ENCODE measurements at places on chromosomes 3 and 15.

GRCh38 chr15:75920079-75920478 lies 16.4 kb downstream of the FBXO22 start:
- DNase-seq, result no peak

DNA sequence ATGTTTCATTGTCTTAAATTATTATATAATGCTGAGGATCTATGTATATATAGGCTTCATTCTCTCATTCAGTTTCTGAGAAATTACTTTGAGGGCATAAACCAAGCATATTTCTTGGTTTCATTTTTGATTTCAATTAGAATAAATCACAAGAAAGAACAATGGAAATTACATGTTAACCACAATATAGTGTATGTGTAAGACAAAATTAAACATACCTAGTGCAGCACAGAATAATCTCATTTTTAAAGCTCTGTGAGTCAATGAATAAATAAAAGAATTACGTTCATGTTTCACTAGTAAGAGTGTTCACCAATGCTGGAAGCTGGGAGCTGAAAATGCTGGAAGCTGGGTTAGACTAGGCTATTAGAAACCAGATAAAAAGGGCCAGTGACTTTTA lies 72.8 kb downstream of the UBE3A start:
- no peak for DNase-seq

DNA sequence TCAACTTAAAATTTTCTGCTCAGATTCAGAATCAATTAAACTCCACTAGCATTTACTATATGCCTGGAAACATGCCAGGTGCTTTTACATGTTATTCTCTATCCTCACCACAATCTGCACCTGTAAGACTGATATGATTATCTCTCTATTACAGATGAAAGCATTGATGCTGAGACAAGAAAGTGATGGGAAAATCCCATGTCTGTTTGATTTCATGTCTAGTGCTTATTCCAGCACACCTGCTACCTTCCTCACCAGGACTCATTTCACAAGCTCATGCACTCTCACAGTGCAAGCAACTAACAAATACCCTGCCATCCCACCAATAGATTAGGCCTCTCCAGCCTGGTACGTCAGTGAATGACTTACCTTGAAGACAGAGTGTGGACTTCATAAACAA lies 25.0 kb upstream of the BCL6 start:
- no peak for DNase-seq

DNA sequence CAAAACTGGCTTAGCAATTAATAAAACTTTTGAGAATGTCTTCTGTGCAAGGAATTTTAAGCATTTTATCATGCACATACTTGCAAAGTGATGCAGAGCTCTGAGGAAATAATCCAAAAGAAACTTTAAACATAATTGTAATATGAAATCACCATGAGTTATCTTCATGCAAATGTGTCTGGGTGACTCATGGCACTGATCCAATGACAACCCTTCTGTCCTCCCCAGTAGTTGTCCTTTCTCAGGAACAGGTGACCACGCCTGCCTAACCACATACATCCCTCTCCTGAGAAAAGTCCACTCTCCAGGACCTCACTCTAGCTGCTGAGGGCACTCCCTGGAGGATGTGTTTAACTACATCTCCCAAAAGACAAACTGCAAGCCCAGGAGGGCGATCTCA lies 530.6 kb upstream of the IL12A start:
- DNase-seq, result no peak

- DNase-seq, result no peak
These were observed 40.4 kb downstream of the LYSMD4 start for GRCh38 chr15:99692825-99693224.

GRCh38 chr3:30621576-30621975 lies 15.2 kb downstream of the TGFBR2 start:
- no peak for DNase-seq

DNA sequence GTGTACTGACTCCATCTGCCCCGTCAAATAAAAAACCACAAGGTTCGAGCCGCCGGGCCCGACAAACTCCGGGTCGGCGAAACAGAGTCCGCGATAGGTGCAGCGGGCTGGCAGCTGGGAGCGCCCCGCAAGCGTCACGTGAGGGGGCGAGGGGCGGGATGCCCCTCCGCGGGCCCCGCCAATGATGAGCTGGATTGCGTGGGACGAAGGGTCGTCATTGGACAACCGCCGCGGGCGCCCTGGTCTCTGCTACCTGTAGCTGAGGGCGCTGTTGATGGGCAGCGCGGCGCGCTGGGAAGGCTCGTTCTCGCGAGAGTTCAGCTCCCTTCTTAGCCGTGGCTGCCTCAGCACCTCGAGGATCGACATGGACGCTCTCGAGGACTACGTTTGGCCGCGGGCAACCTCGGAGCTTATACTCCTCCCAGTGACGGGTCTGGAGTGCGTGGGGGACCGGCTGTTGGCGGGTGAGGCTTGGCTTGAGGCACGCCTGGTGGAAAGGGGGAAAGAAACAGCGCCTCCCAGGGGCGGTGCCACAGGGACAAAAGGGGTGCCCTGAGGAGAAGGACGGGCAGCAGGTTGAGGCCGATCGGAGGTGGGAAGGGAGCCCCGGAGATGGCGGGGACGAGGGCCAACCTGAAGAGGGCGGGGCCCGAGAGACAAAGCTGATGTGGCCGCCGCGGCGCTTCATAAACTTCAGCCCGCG lies at the start of gene WDR6:
Gene WDR6 (plus strand): TSS at position 324 of the 703 bp plus-strand sequence. CDS start 41 bp downstream, at position 365.
- peak; percentile 95 for DNase-seq

- DNase-seq, result peak; percentile 82
These were observed 60.5 kb downstream of the SH3BP5 start for GRCh38 chr3:15271785-15272381.

DNA sequence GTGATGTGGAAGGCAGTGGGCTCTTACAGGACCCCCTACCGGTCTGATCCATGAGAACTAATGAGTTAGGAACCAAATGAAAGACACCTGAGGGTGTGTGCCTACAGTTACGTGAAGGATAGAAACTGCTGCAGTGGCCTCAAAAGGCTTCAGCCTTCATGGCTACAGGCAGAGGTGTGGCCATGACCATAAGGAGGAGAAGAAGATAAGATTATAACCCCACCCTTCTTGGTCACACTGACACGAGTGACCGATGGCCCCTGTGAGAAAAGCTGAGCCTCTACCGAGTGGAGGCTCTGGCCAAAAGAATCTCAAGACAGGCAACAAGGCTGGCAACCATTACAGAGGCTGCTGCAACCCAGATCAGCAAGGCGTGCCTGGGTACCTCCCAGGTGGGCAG lies 6.3 kb downstream of the RFT1 start:
- no peak for DNase-seq

- DNase-seq, result no peak
These were observed 37.9 kb downstream of the TUBGCP4 start for GRCh38 chr15:43408789-43409188.

DNA sequence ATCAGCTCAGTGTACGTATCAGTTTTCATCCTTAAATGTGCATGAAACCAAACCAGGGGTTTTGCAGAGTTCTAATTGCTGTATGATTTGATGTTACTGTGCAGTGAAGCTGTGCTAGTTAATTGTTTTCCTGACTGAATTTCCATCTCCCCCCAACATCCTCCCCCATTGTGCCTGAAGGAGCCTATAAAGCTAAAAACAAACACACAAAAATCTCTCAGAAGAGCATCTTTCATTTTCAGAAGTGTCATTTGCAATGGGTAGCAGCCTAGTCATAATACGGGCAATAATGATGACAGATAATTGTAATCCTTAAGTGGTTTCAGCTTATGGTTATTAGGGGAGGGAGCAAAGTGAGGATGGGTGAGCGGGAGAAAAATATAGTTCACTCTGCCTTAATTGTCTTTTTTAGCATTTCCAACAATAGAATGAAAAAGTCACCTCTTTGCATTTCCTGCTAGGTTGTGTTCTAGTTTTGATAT lies 207.9 kb upstream of the TBL1XR1 start:
- DNase-seq, result no peak
